ENCODE measurements at places on chromosomes 2 and 18.

DNA sequence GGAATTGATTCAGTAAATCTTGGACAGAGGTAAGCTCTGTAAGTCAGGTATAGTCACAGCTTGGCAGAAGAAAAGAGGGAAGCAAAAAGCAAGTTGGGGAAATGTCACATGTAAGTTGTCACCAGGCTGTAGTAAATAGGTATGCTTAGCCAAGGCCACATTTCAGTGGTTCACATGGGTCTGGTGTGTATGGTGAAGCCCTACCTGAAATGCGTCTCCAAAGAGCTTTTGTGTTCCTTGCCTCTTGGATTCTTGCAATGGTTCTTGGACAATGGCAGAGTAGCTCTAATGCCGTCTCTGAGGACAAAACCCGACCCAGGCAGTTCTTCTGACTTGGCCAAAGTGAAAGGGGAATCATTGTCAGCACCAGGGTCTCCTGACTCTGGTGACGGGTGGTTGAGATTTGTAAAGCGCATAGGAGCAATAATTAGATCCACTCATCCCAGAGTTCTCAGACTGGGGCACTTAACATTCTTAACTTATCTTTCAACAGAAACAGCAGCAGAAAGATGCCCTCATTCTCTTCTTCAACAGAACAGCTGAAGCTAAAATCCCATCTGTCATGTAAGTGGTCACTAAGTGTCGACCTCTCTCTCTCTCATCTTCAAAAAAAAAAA is 34.4 kb upstream of the RPL37A start:
- DNase-seq = no peak

DNA sequence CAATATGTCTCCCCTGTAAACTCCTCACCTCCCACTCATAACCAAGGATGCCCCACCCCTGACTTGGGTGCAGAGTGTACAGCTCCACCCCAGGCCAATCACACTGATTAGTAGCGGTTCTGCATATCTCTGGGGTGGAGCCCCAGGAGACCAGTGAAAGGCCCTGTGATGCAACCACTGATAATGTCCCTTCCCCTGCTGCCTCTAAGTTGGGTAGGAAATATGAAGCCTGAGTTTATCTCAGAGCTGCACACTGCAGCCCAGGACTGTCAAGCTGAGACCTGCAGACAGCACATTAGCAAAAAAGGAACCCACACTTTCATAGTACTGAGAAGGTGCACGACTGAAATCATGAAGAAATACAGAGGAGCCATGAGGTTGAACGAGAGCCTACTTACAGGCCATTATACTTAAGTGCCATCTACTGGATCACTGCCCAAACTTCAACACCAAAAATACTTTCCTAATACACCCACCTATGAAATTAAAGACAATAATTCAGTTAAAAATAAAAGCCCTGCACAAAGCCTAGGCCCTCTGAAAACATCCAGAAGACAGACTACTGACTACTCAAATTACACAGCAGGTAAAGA is 455.4 kb upstream of the LRRTM4 start:
- no peak for DNase-seq

- no peak for DNase-seq
Observed at GRCh38 chr2:939936-940601, 10.6 kb upstream of the SNTG2 start.

DNA sequence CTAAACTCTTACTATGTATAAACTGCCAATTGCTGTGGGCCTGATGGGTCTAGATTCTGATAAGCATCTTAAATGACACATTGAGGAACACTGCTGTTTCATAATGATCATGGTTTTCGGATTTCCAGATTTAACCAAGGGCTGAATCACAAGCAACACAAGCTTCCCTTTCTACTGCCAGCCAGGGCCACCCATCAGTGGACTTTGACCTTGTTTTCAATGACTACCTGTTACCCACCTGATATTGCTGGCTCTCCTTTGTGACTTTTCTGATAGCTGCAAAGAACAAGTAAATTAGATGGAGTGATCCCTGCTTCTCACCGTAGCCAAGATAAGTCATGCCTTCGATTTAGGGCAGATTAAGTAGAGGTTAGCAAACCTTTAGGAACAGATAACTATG is 259.0 kb downstream of the PAX3 start:
- no peak for DNase-seq

DNA sequence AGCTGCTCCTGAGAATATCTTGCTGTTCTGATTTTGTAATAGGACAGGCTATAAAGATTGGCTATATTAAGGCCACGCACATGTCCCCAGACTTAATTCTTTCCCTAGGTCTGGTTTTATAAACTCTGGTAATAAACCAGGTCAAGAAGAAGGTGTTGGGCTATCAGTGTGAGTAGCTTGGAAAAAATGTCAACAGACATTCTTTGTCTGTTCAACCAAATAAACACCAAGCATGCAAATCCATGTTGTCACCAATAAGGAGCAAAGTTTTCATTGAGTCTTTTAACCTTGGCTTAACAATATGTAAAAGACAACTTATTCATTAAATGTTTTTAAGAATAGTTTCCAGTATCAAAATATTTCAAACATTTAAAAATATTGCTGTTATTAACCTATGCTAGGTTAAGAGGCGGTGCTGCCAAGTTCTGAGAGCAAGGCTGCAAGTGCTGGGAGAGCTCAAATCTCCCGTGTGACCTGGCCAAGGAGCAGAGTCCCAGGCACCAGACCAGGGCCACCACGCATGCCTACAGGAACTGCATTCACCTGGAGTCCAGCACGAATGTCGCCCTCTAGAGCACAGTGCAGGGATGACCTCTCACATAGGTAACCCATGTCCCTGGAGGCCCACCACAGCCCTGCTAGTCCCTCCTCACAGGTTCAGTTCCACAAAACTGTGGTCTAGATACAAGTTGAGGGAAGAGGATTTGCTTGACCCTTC is 120.5 kb upstream of the POU3F3 start:
- no peak for DNase-seq

GRCh38 chr2:30706534-30707303 is 100.5 kb downstream of the CAPN13 start:
- DNase-seq = no peak

DNA sequence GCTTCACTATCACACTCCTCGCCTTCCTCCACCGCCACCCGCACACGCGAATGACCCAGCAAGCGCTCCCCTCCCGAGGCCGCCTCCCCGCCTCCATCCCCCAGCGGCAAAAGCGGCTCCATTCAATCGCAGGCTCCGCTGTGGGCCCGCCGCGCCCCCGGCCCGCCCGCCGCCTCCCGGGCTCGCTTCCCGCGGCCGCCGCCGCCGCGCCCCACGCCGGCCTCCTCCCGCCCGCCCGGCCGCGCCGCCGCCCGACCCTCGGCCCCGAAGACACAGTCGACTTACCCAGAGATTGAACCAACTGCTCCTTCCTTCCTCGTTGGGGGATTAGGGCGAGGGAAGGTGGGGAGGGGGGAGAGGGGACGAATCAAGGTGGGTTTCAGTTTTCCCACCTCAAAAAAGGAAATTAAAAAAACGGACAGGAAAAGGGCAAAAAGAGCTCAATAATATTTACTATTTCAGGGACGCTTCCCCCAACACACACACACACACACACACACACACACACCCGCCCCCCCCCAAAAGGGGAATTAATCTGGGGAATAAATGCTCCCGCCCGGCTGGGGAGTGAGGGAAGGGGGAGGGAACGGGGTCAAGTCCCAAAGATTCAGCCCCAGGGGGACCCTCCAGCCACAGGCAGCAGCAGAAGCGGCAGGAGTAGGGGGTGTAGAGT is 743 bp downstream of the XPO1 start:
- DNase-seq = no peak

GRCh38 chr2:54640834-54641540 is 82.5 kb upstream of the EML6 start:
- no peak for DNase-seq

DNA sequence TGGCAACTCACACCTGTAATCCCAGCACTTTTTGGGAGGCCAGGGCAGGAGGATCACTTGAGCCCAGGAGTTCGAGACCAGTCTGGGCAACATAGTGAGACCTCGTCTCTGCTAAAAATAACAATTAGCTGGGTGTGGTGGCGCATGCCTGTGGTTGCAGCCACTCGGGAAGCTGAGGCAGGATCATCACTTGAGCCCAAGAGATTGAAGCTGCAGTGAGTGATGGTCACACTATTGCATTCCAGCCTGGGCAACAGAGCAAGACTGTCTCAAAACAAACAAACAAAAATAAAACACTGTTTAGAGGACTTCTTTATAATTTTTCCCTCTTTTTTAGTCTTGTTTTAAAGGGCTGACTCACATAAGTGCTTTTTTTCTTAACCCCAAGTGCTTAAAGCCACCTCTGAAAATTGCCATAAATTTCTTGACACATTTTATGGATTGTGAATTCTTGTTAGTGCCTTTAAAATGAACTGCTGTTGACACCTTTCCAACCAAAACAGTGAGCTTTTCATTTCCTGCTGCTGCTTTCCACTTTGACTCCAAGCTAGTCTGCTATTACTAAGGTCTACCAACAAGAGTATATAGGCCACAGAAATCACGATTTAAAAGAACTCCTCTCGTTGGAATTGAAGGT is 41.7 kb downstream of the CYP20A1 start:
- no peak for DNase-seq

- no peak for DNase-seq
Observed at GRCh38 chr2:15584767-15585469, 6.8 kb upstream of the DDX1 start.

DNA sequence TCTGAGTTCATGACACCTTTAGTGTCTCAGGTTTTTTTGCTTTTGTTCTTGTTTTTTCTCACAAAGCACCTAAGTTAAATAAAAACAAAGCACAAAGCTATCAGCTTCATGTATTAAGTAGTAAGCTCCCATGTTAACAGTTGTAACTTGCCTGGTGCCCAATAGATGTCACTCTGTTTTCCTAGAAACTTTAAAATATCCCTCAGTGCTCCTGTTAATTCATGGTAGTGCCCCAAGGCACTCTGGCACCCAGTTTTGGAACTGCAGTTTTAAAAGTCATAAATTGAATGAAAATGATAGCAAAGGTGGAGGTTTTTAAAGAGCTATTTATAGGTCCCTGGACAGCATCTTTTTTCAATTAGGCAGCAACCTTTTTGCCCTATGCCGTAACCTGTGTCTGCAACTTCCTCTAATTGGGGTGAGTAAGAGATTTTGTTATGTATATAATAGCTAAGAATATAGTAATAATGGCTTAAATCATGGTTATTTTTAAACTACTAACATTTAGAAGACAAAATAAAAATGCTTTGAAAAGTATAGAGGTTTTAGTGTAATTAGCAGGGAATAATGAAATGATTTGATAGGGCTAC is 555.0 kb upstream of the TMEFF2 start:
- no peak for DNase-seq

DNA sequence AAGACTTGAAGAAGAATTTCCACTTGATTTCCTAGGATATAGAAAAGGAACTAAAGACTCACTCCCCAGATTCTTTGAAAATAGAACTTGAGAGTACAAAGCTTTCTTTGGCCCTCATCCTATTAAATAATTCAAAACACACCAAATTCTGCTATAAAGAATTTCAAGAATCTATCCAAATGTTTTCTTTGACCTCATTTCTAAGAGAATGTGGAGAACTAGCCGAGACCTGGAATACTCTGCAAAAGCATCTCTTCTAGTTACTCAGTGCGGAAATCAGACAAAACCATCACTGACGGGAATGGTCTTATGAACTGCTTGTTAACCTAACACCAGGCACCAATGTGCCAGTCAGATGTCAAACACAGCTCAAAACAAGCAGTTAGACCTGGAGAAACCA is 44.2 kb upstream of the ARL5A start:
- no peak for DNase-seq

GRCh38 chr2:71613403-71613952 is 160.1 kb downstream of the DYSF start:
- DNase-seq = no peak

GRCh38 chr2:109428281-109428680 is 185.5 kb downstream of the SEPTIN10 start:
- no peak for DNase-seq

- no peak for DNase-seq
Observed at GRCh38 chr2:11254100-11254536, 90.3 kb downstream of the ROCK2 start.

DNA sequence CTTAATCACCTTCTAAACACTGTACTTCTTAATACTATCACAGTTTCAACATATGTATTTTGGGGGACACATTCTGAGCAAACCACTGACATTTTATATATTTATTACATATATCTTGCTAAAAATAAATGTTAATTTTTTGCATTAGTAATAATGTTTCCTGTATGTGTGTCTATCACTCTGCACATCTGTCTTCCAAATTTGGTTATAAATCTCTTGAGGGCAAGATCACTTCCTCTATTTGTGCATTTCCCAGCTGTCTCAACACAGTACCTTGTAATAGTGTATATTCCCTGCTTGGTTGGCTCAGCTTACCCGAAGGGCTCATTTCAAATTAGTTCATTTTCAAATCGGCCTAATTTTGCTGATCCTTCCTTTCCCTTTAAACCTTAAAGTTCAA is 617.1 kb upstream of the GYPC start:
- no peak for DNase-seq

DNA sequence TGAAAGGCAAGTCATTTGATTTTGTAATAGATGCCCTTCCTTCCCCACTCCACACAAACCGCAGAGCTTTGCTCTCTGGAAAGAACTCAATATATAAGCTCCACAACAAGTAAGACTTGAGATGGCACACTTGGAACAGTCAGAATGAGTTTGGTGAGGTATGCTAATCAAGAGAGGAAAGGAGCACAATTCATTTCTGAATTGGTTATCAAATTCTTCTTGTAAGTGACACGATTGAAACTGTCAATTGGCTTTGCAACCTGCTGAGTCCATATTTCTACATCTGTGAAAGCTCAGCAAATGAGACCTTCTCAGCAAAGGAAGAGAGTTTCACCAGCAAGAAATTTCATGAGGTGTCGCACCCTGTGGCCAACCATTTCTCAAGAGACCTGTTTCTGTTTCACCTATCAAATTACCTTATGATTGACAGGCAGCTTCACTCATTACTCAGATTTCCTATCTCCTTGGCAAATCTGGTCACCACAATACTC is 19.1 kb downstream of the CTLA4 start:
- no peak for DNase-seq

GRCh38 chr2:215918901-215919599 is 94.3 kb downstream of the MREG start:
- DNase-seq = no peak

GRCh38 chr2:226659410-226659809 is 140.2 kb downstream of the IRS1 start:
- DNase-seq = no peak

DNA sequence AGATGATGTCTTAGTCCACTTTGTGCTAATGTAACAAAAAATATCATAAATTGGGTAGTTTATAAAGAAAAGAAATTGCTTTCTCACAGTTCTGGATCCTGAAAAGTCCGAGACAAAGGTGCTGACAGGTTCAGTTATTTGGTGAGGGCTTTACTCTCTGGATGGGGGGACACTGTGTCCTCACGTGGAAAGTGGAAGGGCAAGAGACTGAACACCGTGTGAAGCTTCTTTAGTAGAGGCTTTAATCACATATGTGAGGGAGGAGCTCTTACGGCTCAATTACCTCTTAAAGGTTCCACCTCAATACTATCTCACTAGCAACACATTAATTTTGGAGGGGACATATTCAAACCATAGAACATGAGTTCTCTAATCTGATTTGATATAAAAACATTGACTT is 204.3 kb downstream of the FSIP2 start:
- no peak for DNase-seq

GRCh38 chr2:49656853-49657252 is 502.5 kb upstream of the FSHR start:
- no peak for DNase-seq

All from AG04450 (cell line).